ENCODE measurements at places on chromosomes 12 and 14.

DNA sequence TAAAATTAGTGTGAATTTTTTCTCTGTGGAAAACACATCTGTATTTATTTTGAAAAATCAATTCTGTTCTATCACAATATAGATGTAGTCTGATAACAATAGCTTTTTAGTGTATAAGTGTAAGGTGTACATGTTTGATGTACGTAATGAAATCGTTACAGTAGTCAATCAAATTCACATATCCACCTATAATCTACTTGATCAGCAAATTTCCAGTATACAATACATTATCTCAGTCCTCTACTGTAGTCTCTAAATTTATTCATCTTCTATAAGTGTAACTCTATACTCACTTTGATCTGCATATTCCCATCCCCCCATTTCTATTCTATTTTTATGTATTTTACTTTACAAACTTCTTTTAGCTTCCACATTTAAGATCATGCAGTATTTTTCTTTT, 13.0 kb downstream of the PLEKHA5 start:
- DNase-seq = no peak

DNA sequence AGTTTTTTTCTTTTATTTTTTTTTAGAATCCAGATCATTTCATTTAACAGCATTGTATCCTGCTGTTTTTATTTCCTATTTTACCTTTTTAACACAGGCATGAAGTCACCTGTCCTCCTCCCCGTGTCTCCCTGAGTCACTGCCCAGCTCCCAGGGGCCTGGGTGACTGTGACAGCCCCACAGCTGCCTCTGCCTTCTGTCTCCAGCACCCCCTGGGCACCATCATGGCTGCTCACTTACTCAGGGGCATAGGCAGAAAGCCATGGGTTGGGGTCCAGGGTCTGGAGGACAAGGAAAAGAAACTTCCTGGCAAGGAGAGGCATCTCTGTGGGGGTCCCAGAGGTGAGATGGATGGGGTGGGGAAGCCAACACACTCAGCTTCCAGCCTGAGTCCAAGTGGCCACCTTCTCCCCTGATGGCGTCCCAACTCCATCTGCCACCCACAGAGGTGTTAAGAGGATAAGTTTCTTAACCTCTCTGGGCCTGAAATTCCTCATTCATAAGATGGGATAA, 25.3 kb downstream of the TMEM63C start:
- no peak for DNase-seq

DNA sequence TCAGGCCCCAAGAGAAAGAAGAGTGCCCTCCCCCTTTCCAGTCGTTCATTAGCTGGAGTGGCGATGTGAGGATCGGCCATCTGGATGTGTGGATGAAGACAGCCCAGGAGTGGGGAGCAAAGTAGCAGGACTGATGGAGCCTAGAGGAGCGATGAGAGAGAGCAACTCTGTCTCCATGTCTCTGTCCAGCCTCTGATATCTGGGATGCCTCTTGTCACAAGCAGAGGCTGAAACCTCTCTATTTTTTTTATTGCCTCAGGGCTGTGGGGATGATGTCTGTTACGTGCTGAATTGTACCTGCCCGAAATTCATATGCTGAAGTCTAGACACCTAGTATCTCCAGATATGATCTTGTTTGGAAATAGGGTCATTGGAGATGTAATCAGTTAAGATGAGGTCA, 2.7 kb downstream of the SERPINA11 start:
- DNase-seq = no peak

DNA sequence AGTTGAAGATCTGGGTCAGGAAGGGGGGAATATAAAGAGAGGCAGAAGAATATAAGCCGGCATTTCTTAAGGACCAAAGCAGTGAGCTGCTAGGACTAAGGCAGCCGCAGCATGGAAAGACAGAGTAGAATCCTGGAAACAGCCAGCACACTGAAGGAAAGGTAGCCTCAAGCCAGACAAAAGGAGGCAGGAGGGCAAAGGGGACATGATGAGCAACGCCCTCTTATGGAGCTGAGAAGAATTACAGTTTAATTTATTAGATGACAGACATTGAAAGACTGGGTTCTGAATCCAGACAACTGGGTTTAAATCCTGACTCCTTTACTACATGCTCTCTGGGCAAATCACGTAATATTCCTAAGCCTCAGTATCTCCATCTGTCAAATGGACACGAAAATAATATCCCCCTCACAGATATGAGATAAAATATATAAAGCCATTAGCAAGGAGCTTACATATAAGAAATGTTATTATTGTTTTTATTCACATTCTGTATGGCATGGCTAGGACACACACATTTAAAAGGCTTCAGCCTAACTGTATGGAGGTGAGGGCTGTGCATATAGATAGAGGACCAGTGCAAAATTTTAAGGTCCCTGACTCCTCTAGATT, 8.1 kb upstream of the PCED1B start:
- DNase-seq = peak; percentile 62

DNA sequence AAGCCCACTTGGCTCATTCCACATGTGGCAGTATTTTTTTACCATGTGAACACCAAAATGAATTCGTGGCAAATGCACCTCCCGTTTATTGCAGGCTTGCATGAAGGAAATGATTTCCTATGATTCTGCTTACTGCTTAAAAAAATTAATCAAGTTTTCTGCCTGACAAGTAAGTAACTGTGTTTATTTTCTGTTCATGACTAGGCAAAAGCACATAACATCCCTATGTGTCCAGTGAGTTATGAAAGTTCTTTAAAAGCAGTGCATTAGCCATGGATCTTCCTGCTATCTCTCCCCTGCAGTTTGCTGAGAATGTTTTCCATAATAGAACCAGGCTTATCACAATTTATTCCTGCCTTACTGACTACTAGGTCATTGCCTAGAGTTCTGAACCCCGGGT, 20.4 kb downstream of the GPR65 start:
- no peak for DNase-seq

DNA sequence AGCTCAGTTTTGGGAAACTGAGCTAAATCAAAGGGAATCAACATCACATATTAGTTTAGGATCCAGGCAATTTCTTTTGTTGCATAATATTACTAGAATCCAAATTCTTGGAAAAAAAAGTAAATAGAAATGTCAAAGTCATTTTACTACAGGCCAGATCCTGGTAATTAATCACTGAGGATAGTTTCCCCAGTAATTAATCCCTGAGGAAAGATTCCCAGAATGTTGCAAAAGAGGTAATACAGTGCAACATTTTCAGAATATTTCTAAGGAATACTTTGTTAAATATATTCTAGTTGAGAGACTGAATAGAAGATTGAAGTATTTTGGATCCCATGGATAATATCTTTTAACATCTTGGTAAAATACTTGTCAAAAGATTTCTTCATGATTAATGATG, 207.0 kb upstream of the GARIN2 start:
- no peak for DNase-seq

DNA sequence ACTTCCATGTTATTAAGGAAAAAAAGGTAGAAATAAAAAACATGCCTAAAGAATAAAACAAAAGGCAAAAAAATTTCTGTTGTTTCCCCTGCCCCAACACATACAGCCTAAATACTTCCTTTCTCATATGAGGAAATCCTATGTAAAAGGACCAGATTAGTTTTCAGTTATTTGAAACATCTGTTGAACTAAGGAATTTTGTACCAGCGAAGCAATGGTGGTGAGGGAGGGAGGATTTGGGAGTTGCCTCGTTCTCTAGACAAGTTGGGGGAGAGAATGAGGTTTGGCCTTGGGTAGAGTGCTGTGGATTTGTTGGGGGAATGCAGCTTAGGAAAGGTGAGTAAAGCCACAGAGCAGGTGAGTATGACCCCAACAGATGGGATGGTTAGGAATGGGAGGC, 141.5 kb upstream of the RFLNA start:
- no peak for DNase-seq

- DNase-seq = no peak
Observed at GRCh38 chr12:88063375-88063774, 34.2 kb upstream of the C12orf50 start.

DNA sequence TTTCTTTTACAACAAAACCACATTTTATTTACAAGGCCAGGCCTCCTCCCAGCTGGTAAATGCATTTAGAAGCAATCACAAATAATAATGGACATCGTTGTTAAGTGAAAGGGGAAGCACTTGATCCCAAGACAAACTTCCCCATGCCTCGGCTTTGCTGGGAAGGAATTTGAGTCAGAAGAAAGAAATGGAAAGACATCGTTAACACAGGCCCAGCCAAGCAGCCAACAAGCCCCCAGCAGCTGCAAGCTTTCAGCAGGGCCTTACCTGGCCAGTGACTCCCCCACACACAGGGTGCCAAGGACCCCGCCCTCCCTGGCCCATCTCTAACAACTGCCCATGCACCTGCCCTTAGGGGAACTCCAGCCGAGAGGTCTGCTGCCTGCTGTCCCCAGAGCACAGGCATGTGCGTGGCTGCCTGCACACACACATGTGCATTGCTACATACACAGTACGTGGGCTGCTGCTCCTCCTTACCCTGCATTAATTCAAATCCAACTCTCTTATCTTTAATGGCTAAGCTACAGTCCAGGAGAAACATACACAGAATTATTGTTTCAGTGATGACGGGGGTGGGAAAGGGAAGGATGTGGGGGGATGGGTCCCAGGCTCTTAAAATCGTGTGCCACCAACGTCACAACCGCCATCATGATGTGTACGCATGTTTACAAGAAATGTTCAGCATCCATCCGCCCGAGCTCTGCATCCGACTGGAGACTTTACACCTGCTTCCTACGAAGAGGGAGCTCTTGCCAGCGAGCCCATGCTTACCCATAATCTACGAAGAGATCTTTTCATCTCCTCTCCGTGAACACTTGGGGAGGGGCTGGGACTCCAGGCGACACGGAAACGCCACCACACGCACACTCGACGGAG, 9.8 kb downstream of the BCL11B start:
- DNase-seq = no peak

- DNase-seq = no peak
Observed at GRCh38 chr12:130713581-130713991, 2.5 kb downstream of the RIMBP2 start.

GRCh38 chr12:13106666-13107065, 3.2 kb upstream of the GSG1 start:
- no peak for DNase-seq

GRCh38 chr12:13595536-13596443, 385.6 kb downstream of the GRIN2B start:
- DNase-seq = no peak

- no peak for DNase-seq
Observed at GRCh38 chr14:92577321-92577742, 63.8 kb downstream of the RIN3 start.

GRCh38 chr12:6748761-6749160, 4.2 kb downstream of the MLF2 start:
- no peak for DNase-seq

GRCh38 chr14:71361336-71361735, 454.1 kb downstream of the PCNX1 start:
- DNase-seq = no peak

All from SK-MEL-5 (cell line).